A549 (cell line): ENCODE measurements at places on chromosomes 7 and 10. TPM values are rescaled to one million over a fixed set of nuclear protein-coding genes. Genes with fewer than 3 reads are reported as not detected.

The GLCCI1 gene
- polyA plus RNA-seq, result 0.97 to 2.3 TPM (median 1.2 TPM) in 3 replicates

The LRRC61 gene
- 0.10 to 0.47 TPM (median 0.19 TPM) in 3 replicates for polyA plus RNA-seq

The ZFAND2A gene
- polyA plus RNA-seq, result 40.7 to 44.1 TPM (median 43.7 TPM) in 3 replicates

DNA sequence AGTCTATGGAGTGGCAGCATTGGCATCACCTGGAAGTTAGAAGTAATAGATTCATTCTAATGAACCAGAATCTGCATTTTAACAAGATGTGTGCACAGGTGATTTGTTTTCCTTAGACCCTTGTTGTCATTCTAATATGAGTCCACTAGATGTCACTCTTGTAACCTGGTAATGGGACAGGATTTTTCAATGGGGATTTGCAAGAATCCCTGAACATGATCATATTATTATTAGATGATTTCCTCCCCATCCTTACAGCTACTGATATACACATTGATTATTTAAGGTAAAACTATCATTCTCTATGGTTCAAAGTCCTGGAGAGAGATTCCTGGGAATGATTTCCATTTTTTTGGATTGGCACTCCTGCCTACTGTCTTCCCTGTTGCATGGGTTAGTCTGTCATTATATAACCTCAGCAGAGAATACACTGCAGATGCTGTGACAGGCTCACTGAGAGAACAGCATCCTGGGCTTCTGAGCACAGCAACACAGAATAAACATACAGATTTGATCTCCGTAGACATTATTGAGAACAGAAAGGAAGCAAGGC lies 194.9 kb downstream of the SUGCT start:
- peak; percentile 53 for DNase-seq

GRCh38 chr7:12653518-12653917 lies 33.9 kb upstream of the ARL4A start:
- DNase-seq, result no peak

DNA sequence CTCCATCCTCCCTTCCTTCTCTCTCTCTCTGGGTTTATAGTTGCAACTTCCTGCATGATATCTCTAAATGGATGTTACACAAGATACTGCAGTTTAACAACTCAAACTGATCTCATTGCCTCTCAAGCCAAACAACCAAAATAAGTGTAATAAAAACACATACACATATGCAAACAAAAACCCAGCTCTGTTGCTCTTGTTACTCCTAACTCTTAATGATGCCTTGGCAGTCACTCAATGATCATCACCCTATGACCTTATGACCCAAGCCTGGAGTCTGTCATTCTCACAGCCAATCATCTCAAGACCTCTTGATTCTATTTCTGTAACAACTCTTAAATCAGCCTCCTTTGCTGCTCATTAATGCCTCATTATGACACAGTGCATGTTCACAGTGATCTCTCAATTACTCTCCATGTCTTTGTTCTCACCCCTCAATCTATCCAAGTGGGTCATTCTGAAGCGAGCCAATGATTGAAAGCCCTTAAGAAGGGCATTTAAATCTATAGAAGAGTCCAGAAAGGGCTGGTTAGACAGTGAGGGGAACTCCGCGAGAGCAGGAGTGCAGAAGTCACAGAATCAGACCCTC lies 210.9 kb downstream of the INHBA start:
- DNase-seq, result no peak

DNA sequence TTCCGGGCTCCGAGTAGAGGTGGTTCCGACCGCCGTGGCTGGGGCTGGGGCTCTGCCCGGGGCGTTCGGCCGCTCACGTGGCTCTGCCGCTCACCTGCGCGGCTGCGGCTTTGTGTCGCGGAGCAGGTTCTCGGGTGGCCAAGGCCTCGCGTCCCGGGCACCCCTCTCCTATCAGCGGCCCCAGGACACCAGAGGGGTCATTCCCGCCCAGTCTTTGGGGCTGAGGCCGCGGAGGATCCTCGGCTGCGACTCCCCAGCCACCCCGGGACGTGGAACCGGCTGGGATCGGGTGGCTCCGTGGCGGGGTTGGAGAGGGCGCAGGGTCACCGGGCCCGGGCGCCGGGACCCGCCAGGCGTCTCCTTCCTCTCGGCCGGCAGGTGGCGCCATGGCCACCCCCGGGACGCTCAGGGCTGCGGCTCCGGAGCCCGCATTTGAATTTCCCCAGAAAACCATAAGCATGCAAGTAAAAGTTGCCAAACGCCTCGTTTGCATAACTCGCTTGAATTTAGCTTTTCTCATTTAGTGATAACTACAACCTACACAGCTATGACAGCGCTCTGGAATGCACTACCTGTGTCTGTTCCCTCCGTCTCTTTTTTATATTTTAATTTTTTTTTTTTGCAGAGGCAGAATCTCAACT lies 1.2 kb downstream of the COL26A1 start:
- peak; percentile 84 for DNase-seq

- no peak for DNase-seq
Observed at GRCh38 chr7:103001210-103001609, 73.4 kb downstream of the FBXL13 start.

DNA sequence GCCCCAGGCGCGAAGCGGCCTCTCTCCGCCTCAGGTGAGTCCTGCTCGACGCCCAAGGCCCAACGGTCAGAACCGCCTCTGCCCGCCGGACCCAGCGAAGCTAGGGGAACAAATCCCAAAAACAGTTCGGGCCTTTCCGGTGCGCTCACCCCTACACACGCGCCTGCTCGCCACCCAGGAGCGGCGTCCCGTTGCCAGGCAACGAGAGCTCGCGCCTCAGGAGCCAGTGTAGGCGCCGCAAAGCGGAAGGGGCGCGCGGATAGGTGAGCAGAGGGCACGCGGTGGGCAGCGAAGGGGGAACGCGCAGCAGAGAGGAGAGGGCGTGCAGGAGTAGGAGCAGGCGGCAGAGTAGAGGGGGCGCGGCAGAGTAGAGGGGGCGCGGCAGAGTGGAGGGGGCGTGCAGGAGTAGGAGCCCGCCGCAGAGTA lies at the start of the genes DYDC1 and DYDC2:
Gene DYDC1, minus strand, starts transcription at position 193 of the 426 bp plus-strand sequence. CDS start 4,154 bp downstream, outside the sequence.
Gene DYDC2, plus strand, starts transcription at position 219 of the 426 bp plus-strand sequence. CDS start 5,663 bp downstream, outside the sequence.
- no peak for DNase-seq

DNA sequence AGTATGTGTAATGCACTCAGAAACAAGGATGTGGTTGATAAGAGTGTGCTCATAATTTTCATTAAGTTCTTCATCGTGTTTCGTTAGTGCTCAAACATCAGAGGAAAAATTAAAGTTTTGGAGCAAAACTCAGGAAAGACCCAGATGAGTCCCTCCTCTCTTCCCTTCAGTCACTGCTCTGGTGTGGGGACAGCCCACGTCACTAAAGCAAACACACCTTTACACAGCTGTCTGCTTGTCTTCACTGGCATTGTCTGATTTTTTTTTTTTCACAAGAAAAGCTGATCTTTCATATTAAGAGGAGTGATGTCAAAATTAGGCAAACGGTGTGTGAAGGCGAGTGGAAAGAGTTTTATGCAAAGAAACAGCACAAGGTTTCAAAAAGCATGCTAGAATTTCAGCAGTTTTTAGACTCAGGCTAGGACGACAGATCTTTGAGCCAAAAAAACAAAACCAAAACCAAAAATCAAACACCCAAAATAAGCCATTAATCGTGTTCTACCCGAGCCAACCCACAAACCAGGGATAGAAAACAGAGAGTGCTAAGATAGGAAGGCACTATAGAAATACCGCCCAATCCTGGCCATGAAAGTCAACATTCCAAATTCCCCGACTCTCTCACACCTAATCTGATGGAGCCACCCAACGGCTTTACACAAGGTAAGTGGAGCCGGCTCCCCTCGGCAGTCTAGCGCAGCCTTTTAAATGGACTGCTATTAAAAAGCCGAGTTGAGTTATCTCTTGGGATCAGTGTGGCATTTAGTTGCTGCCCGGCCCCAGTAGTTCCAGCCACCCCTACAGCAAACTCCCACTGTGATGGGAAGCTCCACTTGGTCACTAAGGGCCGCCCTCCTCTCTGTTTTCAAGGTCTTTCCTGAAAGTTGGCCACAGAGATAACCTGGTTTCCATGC lies 27.9 kb upstream of the GATA3 start:
- no peak for DNase-seq

- DNase-seq, result no peak
Observed at GRCh38 chr7:96663457-96663856, 46.2 kb downstream of the SEM1 start.

DNA sequence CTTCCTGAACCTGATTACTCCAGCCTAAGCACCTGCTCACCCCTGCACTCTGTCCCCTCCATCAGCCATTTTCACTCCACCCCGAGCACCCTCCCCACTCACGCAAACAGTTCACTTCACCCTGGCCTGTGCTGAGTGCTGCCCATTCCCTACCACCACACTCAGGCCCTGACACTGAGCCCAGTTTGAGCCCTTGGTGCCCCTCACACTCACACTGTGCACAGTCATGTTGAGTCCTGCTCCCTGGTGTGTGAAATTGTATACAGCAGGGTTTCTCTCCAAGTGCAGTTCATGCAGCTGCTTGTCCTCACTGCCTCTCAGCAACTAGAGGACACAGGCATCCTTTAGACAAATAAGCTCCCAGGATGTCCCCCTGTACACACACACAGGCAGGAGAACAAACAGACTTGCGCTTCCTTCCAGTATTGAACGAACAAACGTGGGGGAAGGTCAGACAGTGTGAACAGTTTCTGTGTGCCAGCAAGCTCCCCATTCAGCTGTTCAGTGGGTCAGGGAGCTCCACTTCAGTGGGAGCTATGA lies 6.8 kb downstream of the MYO1G start:
- DNase-seq, result no peak

DNA sequence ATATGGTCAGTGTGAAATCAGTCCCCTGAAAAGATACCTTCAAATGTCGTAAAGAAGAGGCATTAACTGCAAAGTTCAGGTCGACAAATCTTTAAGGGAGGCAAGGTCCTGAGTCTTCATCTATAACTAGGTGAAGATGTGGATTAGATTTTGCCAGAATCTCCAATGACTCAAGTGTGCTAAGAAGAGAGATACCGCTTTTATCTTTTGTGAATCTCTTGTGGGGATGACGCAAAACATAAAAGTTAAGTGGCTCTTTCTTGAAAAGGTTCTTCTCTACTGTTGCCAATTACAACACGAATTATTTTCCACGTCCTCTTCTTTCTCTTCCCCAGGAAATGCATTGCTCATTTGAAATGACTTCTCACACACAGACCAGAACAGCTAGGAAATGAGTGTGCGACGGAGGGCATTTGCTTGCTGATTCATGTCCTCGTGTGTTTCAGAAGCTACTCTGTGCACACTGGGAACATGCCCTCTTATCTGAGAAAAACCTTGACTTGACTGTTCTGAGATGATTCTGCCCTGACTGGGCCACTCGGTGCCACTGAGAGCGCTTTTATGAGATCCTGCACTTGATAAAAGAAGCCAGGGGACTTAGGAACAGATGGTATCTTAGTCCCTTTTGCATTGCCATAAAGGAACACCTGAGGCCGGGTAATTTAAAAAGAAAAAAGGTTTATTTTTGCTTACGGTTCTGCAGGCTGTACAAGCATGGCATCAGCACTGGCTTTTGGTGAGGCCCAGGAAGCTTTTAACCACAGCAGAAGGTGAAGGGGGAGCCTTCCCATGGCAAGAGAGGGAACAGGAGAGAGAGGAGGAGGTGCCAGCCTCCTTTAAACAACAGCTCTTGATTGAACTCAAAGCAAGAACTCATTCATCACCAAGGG lies 169.5 kb upstream of the PFKP start:
- no peak for DNase-seq

- no peak for DNase-seq
Observed at GRCh38 chr10:6427357-6427959, 152.6 kb downstream of the PRKCQ start.

- no peak for DNase-seq
Observed at GRCh38 chr10:70281609-70282008, 2.2 kb downstream of the NPFFR1 start.

DNA sequence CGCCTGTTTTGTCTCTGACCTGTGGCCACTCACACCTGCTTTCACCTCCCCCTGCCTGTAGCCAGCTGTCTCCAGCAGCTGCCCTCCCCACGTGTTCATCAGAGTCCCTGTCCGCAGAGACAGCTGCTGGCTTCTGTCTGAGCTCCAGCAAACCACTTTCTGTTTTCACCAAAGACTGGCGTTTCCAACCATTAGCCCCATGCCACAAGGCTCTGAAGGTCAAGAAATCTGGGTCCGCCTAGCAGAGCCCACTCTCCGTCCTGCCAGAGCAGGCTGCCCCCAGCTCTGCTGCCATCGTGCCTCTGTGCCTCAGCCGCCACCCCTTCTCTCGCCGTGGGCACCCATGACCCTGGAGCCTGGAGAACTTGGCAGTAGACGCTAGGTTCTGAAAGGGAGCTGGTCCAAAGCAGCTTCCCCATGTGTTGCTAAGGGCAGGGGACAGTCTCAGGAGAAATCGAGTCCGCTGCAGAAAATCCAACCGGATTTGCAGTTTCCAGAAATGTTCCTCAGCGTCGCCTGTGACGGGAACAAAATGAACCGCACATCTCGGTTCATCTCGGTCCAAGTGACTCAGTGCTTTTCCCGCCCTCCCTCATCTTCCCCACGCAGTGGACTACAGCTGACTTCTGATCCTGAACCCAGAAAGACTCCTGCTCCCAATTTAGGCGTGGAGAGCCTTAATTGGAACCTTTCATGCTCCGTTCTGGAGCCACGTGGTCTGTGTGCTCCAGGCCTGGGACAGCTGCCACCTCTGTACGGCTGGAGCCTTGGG lies 28.0 kb downstream of the TMEM120A start:
- DNase-seq, result no peak

- no peak for DNase-seq
Observed at GRCh38 chr7:155363852-155364600, 66.3 kb downstream of the INSIG1 start.
